Neuronal stem cell (in vitro differentiated cells): ENCODE measurements at places on chromosomes 3 and 15.
A peak's percentile ranks its signal among the peaks of the same experiment; 100 is the strongest.

- DNase-seq = no peak
Observed at GRCh38 chr15:85886309-85886811, 91.6 kb upstream of the KLHL25 start.

GRCh38 chr15:33547876-33548275 is 237.1 kb downstream of the RYR3 start:
- peak; percentile 58 for DNase-seq

- no peak for DNase-seq
Observed at GRCh38 chr3:112001526-112001925, 2.8 kb downstream of the TAGLN3 start.

DNA sequence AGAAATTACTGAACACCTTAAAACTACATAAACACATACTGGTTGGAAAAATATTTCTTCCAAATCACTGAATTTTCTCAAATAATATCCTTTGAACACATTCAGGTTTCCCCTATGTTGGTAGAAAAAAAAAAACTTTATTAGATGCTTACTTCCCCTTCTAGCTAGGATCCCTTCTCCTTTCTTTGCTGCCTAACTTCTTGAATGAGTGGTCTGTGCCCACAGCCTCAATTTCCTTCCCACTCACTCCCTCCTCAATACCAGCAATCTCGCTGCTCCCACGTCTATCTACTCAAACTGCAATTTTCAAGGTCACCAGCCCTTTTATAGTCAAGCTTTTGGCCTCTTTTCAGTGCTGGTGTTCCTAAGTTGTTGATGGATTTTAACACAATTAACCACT is 8.3 kb downstream of the CD200R1 start:
- no peak for DNase-seq

DNA sequence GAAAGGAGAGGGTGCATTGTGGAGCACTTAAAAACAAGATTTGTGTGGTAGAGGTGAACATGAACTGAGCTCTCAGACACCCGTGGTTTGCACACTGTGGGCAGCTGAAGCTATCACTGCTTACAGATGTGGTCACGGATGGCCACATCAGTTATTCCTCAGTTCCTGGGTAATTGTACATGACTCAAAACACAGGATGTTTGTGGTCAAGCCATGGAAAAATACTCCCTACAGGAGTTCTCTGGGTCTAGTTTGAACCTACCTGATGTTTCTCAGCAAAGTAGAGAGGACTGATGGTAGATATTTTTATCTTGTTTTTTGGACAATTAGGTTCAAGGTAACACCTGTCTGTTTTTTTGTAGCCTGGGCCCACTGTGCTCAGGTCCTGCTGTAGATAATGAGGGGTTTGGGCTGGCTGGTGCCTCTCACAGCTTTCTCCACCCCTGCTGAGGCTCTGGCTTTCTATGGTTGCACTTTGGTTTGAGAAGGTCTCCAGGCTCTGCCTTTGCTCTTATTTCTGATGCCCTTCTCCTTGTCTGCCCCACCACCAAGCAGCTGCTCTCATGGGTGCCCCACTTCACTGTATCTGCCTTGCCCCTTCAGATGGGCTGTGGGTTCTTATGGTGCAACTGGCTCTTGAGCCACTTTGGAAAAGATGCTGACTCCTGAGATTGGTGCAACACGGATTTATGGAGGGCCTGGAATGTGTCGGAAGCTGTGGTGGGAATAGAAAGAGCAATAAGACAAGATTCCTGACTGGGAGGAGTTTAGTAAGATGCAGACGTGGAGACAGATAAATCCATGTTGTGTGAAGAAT is 40.1 kb downstream of the CDCP1 start:
- no peak for DNase-seq

- DNase-seq = no peak
Observed at GRCh38 chr3:80215191-80215590, 447.4 kb upstream of the ROBO1 start.

- no peak for DNase-seq
Observed at GRCh38 chr15:80182611-80183261, 29.9 kb downstream of the FAH start.

- no peak for DNase-seq
Observed at GRCh38 chr15:49900903-49901235, 218.2 kb downstream of the ATP8B4 start.

DNA sequence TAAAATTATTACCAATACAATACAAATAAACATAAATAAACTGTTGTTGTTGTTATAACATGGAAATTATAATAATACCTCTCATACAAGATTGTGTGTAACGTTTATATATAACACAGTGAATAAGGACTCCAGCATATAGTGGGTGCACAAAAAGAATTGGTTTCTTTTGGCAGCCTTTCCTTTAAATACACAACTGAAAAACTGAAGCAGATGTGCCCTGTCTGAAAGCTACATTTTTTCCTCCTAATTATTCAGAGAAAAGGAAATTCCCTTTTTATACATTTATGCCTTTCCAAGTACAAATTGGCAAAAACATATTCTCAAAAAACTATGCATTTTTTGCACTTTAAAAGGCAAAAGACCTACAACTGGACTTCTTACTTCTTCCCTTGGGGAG is 928.9 kb upstream of the NR2F2 start:
- DNase-seq = no peak

DNA sequence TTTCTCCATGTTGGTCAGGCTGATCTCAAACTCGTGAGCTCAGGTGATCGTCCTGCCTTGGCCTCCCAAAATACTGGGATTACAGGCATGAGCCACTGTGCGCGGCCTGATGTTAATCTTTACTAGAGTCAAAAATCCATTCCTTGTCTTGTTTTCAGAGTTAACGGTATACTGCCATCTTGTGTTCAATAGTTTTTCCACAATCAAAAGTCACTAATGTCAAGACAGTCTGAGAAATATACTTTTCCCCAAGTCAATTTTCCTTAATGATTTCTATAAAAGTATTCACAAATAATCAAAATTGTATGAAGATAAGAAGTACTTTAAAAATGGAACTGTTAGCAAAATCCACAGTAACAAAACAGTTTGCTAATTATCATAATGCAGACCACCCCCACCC is 8.5 kb downstream of the CRBN start:
- DNase-seq = no peak

- no peak for DNase-seq
Observed at GRCh38 chr15:42491539-42492225, 741 bp upstream of the ZNF106 start.

DNA sequence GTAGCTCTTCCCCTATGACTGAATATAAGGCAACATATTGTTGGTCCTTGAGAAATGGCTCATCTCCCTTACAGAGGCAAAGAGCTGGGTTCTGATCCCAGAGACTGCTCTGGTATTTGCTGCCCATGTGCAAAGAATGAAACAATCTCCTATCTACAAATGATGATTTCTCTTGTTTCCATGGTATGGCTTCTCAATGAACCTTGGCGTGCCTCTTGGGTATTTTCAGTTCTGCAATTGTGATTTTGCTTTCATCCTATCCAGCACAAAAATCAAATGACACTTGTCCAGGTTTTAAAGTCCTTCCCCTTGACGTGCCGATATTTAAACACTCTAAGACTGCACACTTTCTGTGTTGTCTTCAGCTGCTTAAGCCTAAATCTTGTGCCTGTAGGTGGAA is 109.8 kb upstream of the NR2F2 start:
- DNase-seq = no peak

- DNase-seq = no peak
Observed at GRCh38 chr3:64426551-64426950, 201.3 kb upstream of the PRICKLE2 start.

DNA sequence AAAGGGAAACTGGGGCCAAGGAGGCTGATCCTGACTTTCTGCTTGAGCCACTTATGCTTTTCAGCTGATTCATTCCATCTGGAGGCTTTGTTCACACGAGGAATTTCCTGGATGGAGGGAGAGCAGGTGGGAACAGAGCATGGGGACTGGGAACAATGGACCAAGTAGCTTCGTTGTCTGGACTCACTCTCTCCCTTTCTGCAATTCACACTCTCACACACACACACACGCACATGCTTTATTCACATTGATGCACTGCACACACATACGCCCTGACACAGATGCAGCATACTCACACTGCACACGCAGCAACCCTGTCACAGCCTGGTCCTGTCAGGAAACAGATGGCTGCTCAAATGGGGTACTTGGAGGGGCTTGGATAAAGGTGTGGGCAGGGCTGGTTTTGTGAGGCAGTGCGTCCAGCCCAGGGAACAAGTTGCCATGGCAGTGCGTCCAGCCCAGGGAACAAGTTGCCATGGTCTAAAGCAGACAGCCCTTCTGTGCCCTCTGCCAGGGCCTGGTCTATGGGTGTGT is 19.8 kb upstream of the CHCHD6 start:
- DNase-seq = no peak
